Gastroesophageal sphincter (tissue), 4 donors: ENCODE measurements at places on chromosomes 13 and 19. TPM values are rescaled to one million over a fixed set of nuclear protein-coding genes. Genes with fewer than 3 reads are reported as not detected.

DNA sequence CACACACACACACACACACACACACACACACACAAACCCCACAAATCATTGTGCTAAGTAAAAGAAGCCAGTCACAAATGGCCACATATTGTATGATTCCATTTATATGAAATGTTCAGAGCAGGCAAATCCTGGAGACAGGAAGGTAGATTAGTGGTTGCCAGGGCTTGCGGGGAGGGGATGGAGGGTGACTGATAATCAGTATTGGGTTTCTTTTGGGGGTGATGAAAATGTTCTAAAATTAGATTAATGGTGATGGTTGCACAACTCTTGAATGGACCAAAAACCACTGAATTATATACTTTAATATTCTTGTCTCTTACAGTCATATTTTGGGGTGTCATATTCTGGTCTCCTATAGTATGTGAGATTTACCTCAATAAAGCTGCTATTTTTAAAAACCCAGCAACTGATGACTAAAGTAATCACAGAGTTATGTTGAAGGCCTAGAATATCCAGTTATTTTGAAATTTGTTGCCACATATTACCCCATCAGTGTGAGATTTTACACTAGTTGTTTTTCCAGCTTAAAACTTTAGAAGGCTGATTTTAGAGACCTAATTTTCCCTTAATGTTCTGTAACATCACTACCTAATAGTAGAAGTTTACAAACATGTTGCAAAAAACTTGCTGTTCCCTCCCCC lies 20.3 kb downstream of the FLT1 start:
- no peak for ATAC-seq

GRIN2D gene
- 0.08 TPM for total RNA-seq

GRCh38 chr19:9911524-9912185 lies 24.7 kb downstream of the OLFM2 start:
- no peak for ATAC-seq

KIR3DL2 gene
- not detected for total RNA-seq

FFAR1 gene
- not detected for total RNA-seq

- ATAC-seq, result no peak
These were observed 2.8 kb downstream of the PALM3 start for GRCh38 chr19:14059093-14059480.

URI1 gene
- 68.6 TPM for total RNA-seq

LONP1 gene
- total RNA-seq, result 56.4 TPM

C1QTNF9B gene
- total RNA-seq, result 0.37 TPM

ATG4D gene
- 18.4 TPM for total RNA-seq

- ATAC-seq, result no peak
These were observed 33.0 kb downstream of the ERICH6B start for GRCh38 chr13:45582408-45583076.

GRCh38 chr13:36848199-36848982 lies 29.4 kb downstream of the RFXAP start:
- ATAC-seq, result peak; percentile 36

DNA sequence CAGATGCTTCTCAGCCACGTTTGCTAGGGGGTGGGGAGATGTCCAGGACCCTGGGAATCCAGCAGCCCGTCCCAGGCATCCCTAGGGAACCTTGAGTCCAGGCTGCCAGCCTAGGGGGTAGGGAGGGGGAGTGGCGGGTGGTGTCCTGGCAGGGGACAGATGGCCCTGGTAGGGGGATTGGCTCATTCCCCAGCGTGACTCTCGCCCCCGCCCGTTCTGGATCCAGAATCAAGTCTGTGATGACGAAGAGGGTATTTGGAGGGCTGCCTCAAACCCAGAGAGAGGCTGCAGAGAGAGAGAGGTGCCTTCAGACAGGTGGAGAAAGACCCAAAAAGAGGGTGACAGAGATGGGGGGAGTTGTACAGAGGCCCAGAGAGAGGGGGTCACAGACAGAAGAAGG lies 4.1 kb downstream of the SLC17A7 start:
- no peak for ATAC-seq

GRCh38 chr19:6718111-6718740 lies 2.2 kb downstream of the C3 start:
- no peak for ATAC-seq

ZNF471 gene
- 9.4 TPM for total RNA-seq

DNA sequence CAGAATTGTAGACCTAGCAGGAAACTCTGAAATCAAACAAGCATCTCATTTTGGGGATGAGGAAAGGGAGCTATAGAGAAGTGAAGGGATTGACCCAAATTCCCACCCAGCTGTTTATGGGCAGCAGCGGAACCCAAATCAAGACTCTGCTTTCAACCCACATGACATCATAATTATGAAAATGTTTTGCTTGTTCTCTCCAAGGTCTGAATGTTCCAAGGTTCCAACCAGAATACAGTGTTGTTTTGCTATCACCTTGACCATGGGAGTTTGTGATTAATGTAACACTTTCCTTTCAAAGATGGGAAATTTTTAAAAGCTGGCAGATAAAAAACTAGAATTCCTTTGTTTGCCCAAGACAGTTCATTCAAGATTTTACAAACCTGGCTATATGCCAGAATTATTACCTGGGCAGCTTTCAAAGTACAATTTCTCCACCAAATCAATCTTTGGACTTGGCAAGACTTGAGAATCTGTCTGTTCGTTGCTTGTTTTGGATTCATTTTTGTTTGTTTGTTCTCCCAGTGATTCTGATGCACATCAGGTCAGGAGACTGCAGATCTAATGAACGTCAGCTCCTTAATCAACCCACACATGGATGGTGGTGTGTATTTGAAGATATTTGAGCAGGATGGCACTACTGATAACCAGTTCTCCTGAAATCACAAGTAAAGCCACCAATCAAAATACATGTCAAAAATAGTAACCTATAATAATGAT lies 322.7 kb downstream of the FOXO1 start:
- ATAC-seq, result no peak

SIGLEC5 gene
- not detected for total RNA-seq

ZNF829 gene
- total RNA-seq, result 5.4 TPM

DNA sequence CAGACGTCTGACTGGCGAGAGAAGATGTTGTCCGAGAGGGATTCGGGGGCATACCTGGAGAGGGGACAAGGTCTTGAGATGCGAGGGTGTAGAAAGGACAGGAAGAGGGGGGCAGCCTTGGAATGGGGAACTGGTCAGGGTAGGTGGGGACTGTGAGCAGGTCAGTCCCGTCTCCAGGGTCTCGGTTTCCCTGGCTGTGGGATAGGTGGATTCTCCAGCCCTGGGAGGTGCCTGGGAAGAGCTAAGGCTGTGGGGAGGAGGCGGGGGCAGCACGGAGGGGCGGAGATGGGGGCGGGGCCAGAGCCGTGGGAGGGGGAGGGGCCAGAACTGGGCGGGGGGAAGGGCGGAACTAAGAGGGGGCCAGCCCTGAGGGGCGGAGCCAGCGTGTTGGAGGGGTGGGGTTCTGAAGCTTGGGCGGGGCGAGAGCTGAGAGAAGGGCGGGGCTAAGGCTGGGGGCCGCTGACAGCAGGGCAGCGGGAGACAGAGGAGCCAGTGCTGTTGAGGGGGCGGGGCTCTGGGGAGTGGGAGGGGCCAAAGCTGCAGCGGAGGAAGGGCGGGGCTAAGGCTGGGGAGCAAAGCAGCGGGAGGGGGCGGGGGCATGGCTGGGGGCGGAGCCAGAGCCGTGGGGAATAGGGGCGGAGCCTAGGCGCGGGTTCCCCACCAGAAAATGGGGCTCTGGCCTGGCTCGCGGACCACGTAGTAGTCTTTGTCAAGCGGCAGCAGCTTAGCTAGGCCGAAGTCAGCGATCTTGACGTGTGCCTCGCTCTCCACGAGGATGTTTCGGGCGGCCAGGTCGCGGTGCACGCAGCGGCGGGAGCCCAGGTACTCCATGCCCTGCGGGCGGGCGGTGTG lies 9.5 kb upstream of the INSL3 start:
- peak; percentile 52 for ATAC-seq

SUPT20H gene
- 28.8 TPM for total RNA-seq

NLRP11 gene
- total RNA-seq, result not detected

LILRA1 gene
- total RNA-seq, result 0.94 TPM

DNA sequence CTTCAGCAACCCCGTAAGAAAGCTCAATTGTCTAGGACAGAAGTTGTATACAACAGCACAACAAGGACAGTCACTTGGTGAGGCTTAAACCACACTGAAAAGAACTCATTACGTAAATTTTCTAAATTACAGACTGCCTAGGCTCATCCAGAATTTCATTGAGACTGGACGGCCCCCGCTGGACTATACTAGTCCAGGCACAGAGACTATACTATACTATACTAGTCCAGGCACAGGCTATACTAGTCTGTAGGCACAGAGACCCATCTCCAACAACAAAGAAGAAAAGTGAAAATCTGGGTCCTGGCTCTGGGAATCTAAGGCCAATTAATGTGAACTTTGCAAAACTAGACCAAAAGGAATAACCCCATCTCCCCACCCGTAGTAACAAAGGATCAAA lies 700 bp downstream of the ZNF816 start:
- ATAC-seq, result no peak

ERCC1 gene
- 52.7 TPM for total RNA-seq

- no peak for ATAC-seq
These were observed 997.6 kb upstream of the ATXN8OS start for GRCh38 chr13:69109891-69110525.

ZNF99 gene
- total RNA-seq, result 0.27 TPM

GRCh38 chr13:31267126-31267784 lies 67.5 kb downstream of the B3GLCT start:
- ATAC-seq, result no peak

CTXN1 gene
- 22.4 TPM for total RNA-seq

CALR3 gene
- total RNA-seq, result not detected

AKAP8 gene
- total RNA-seq, result 32.6 TPM
